Stimulated activated CD4-positive, alpha-beta T cell treated with anti-CD3 and anti-CD28 coated beads, Interleukin-12 subunit alpha, Interleukin-12 subunit beta, amount 100 ng/mL, for 4 hours (primary cell): ENCODE measurements at places on chromosomes 3 and 15.

DNA sequence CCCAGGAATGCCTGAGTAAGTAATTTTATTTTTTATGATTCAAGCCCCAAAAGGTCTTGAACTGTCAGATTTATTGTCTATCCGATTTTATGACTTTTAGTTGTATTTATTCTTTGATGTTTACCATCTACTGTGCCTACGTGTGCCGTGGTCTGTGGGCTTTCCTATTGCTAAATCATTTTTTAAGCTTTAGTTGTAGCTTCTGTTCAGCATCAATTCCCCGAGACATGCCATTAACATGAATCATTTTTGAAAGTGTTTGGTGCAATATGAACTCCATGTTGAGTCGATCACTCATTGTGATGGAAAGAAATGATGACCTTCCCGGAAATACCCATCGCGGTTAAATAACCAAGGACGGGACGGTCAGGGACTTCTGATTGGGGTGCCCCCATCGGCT, 268.7 kb upstream of the THRB start:
- DNase-seq: no peak

GRCh38 chr15:68666812-68667450, 88.1 kb downstream of the CORO2B start:
- no peak for DNase-seq

DNA sequence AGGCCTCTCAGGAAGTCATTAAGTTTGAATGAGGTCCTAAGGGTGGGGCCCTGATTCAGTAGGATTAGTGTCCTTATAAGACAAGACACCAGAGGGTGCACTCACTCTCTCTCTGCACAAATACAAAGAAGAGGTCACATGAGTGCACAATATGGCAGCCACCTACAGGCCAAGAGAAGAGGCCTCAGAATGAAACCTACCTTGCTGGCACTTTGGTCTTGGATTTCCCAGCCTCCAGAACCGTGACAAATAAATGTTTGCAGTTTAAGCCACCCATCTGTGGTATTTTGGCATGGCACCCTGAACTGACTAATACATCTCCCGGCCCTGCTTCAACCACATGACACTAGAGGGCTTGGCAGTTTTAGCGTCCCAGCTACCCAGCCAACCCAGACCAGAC, 73.9 kb upstream of the CHRNB4 start:
- DNase-seq: no peak

DNA sequence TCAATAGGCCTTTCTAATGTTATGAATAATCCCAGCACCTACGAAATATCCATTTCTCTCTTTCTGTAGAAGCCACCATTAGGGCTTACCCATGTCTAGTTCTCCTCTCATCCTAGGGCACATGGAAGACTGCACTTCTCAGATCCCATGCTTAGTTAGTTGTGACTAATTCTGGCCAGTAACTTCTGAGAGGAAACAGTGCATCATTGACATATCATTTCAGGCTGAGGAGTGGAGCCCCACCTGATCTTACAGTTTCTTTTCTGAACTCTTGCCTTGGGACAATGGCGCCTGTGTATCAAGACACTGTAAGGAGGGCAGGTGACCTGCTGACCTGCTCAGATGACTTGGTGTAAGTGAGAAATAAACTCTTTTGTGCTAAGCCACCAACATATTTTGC, 39.4 kb upstream of the TBL1XR1 start:
- DNase-seq: no peak

- no peak for DNase-seq
Measured at GRCh38 chr3:20056725-20057611, 16.7 kb downstream of the KAT2B start.

DNA sequence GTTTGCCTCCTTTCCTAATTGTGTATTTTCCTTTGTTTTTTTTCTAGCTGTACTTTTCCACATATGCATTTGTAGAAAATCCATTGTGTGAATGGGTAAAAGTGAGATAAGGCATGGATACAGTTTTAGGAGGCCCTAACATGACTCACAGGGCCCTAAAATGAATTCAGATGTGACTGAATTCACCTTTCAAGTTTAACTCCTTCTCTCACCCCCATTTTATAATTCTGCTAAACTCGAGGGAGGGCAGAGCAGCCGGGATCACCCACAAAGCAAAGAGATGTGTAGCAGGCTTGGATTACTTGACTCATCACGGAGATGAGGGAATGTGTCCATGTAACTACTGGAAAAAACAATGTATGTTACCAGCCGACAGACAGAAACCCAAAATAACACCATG, 59.9 kb downstream of the FOXP1 start:
- no peak for DNase-seq

- DNase-seq: no peak
Measured at GRCh38 chr3:173993299-173993698, 595.8 kb downstream of the NLGN1 start.
